Suprapubic skin (tissue), 4 donors: ENCODE measurements at places on chromosomes 11 and 22.

- no peak overlapping the region for H3K4me3 ChIP-seq
- H3K4me1 ChIP-seq: peaks cover 17% of the 10 kb centered on the region
- no peak overlapping the region for H3K27ac ChIP-seq
- H3K27me3 ChIP-seq: no peaks in the 10 kb centered on the region
- DNase-seq: no peak
Observed at GRCh38 chr11:44833877-44834452, 107.2 kb downstream of the TSPAN18 start.

DNA sequence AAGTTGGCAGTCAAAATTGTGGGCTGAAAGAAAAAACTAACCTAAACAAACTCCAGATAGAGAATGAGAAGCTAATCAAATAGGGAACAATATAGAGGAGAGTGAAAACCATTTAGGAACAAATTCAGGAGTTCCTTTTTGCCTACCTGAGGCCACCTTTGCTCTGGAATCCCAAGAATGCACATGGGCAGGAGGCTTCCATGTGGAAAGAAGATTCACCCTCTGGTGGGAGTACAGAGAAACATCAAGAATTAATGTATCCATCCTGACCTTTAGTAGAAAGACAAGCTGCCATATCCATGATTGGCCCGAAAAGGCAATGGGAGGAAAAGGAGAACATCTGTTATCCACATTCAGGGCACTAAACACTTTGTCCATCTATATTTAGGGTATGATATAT, 35.0 kb upstream of the MRGPRX1 start:
- DNase-seq: no peak
- no peaks in the 10 kb centered on the region for H3K36me3 ChIP-seq
- H3K4me3 ChIP-seq: no peak overlapping the region
- no peaks in the 10 kb centered on the region for H3K27me3 ChIP-seq
- H3K4me1 ChIP-seq: no peaks in the 10 kb centered on the region

- DNase-seq: no peak
- H3K36me3 ChIP-seq: no peaks in the 10 kb centered on the region
- H3K27ac ChIP-seq: no peak overlapping the region
- H3K4me3 ChIP-seq: no peak overlapping the region
- no peaks in the 10 kb centered on the region for H3K27me3 ChIP-seq
Observed at GRCh38 chr11:110311783-110312579, 15.6 kb upstream of the RDX start.

- no peaks in the 10 kb centered on the region for H3K27me3 ChIP-seq
- DNase-seq: no peak
- H3K36me3 ChIP-seq: no peaks in the 10 kb centered on the region
- no peak overlapping the region for H3K4me3 ChIP-seq
Observed at GRCh38 chr22:40684728-40685127, 5.4 kb downstream of the MCHR1 start.

- H3K4me3 ChIP-seq: no peak overlapping the region
- H3K27me3 ChIP-seq: peaks cover 17% of the 10 kb centered on the region
- no peak for DNase-seq
- H3K27ac ChIP-seq: no peak overlapping the region
- peaks cover 10% of the 10 kb centered on the region for H3K4me1 ChIP-seq
Observed at GRCh38 chr11:70525006-70525405, 126.7 kb downstream of the CTTN start.

- DNase-seq: no peak
- no peak within 1 kb of the TSS for H3K27ac ChIP-seq
- peaks cover 37% of the 10 kb centered on the region for H3K4me1 ChIP-seq
Observed at GRCh38 chr11:118152552-118153471, at the start of gene SCN4B. SCN4B (minus strand) TSS chr11:118152823; CDS start chr11:118152673, 150 bp downstream.

- H3K36me3 ChIP-seq: no peaks in the 10 kb centered on the region
- H3K4me1 ChIP-seq: no peaks in the 10 kb centered on the region
- H3K27ac ChIP-seq: no peak overlapping the region
- H3K4me3 ChIP-seq: no peak overlapping the region
- no peak for DNase-seq
Observed at GRCh38 chr11:120032766-120033390, 105.0 kb downstream of the TRIM29 start.

- peaks cover 5% of the 10 kb centered on the region for H3K4me1 ChIP-seq
- H3K27ac ChIP-seq: no peak overlapping the region
- no peak for DNase-seq
- no peak overlapping the region for H3K4me3 ChIP-seq
- H3K36me3 ChIP-seq: no peaks in the 10 kb centered on the region
Observed at GRCh38 chr11:26188554-26188953, 143.4 kb upstream of the ANO3 start.

DNA sequence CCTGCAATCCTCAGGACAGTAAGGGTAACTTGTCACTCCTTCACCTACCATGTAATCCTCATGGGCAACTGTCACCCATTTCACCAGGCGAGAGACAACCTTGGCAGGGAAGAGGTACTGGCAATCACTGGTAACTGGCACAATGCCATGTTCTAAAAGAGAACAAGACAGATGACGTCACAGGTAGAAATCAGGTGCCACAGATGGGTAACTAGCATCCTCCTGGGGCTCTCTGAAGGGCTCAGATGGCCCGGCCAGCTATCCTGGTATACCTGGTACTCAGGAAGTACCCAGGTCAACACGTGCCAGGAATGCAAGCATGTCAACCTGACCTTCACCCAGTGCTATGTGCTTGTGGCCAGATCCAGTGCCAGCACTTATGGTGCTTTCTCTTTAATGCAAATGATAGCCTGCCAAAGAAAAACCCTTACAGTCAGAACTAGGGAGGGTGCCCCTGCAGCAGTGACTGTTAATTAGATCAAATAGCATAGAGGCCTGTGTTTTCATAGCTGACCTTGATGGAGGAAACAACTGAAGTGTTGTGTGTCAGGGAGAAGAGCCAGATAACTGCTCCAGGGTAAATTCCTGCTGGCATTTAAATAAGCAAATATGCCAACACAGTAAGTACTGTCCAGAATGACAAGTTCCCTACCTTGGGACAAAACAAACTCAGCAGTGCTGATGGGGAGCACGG, 36.2 kb downstream of the THOC5 start:
- no peak overlapping the region for H3K4me3 ChIP-seq
- H3K4me1 ChIP-seq: no peaks in the 10 kb centered on the region
- no peak for DNase-seq
- peaks cover 92% of the 10 kb centered on the region for H3K36me3 ChIP-seq
- no peak overlapping the region for H3K27ac ChIP-seq

DNA sequence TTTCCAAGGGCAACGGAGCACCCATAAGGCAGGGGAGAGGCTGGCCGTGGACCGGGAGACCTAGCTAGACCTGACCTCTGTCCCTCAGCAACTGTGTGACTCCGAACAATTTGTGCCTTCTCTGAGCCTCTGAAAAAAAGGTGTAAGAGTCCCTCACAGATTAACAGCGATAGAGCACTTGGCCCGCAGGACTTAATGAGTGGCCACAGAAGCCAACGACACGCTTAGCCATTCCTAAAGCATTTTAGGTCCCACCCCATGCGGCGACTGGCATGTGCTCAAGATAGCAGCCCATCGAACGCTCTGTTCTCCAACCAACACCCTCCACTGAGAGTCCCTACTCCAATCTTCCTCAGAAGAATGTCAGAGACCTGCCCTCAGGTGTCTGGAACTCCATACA, 1.5 kb downstream of the SULT4A1 start:
- H3K4me3 ChIP-seq: no peak overlapping the region
- peaks cover 74% of the 10 kb centered on the region for H3K27me3 ChIP-seq
- no peak for DNase-seq
- no peaks in the 10 kb centered on the region for H3K36me3 ChIP-seq

DNA sequence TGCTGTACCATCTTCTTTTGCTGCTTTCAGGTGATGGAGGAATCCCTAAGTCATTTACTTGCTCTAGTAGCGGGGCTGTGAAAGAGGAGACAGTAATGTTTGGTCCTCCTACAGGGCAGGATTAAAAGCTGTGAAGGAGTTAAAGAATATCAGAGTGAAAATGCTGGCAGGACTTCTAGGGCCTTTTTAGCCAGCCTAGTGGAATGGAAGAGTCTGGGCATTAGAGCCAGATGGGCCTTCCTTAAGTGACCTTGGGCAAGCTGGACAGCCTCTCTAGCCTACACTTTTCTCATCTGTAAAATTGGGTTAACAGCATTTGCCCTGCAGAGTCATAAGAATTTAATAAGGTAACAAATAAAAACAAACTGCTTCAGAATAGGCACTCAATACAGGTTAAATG, 114.7 kb downstream of the RBFOX2 start:
- H3K36me3 ChIP-seq: no peaks in the 10 kb centered on the region
- H3K27me3 ChIP-seq: no peaks in the 10 kb centered on the region
- H3K4me3 ChIP-seq: peak overlapping the region; percentile 49
- peak overlapping the region; percentile 92 for H3K27ac ChIP-seq
- no peak for DNase-seq
- peaks cover 66% of the 10 kb centered on the region for H3K4me1 ChIP-seq

- no peaks in the 10 kb centered on the region for H3K4me1 ChIP-seq
- H3K27me3 ChIP-seq: no peaks in the 10 kb centered on the region
- DNase-seq: no peak
- no peaks in the 10 kb centered on the region for H3K36me3 ChIP-seq
- H3K27ac ChIP-seq: no peak overlapping the region
- no peak overlapping the region for H3K4me3 ChIP-seq
Observed at GRCh38 chr11:83881428-83881827, 595.3 kb upstream of the CCDC90B start.

DNA sequence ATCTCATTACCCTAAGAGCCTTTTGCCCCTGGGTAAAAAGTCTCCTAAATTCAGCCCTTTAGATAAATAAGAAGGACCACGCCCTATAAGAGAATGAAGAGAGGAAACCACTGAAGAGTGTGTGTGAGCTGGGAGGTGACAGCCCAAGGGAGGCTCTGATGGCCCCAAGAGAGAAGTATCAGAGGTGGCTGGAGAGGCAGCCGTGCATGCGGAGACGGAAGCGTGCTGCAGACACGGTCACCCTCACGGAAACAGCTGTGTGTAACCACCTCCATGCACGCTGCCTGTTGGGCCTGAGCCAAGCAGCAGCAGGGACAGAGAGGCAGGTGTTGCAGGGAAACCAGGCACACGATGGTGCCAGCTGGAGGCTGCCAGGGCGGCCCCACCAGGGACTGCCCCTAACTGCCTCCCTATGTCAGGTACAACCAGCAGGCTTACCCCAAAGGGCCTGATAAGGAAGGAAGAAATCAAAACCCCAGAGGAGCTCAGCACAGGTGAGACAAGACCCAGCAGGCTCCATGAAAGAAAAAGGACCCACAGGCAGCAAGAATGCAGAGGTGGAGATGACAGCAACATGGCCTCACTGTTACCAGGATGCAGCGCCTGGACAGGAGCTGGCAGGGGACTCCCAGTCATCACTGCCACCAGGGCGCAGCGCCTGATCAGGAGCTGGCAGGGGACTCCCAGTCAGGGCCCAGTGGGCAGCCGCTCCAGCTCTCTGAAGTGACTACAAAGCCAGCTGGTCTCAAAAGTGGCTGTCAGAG, 7.8 kb downstream of the LARGE2 start:
- H3K4me3 ChIP-seq: no peak overlapping the region
- DNase-seq: peak; percentile 68
- H3K27me3 ChIP-seq: no peaks in the 10 kb centered on the region
- H3K36me3 ChIP-seq: peaks cover 19% of the 10 kb centered on the region

DNA sequence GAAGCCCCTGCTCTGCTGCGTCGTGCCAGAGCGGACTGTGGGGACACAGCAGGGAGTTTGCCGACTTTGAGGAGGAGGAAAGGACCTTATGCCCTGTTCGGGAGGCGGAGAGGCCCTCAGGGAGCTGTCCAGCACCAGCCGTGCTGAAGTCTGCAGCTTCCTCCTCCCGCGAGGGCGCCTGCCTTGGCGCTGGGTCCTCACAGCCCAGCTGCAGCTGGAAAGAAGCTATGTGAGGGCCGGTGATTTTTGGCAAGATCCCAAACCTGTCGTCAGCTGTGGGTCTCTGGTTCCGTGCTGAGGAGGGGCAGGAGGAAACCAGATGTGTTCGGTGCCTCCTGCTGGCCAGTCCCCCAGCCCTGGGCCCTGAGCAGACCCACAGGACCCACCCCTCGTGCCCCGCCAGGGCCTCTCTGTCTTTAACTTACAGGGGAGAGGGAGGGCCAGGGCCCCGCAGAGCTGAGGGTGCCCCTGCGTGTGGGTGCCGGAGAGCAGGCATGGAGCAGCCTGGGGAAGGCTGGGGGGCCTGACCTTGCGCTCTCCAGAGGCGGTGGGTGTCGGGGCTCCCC, 12.0 kb downstream of the BRSK2 start:
- H3K27me3 ChIP-seq: peaks cover 76% of the 10 kb centered on the region
- no peaks in the 10 kb centered on the region for H3K36me3 ChIP-seq
- H3K4me1 ChIP-seq: no peaks in the 10 kb centered on the region
- H3K27ac ChIP-seq: no peak overlapping the region
- no peak for DNase-seq

DNA sequence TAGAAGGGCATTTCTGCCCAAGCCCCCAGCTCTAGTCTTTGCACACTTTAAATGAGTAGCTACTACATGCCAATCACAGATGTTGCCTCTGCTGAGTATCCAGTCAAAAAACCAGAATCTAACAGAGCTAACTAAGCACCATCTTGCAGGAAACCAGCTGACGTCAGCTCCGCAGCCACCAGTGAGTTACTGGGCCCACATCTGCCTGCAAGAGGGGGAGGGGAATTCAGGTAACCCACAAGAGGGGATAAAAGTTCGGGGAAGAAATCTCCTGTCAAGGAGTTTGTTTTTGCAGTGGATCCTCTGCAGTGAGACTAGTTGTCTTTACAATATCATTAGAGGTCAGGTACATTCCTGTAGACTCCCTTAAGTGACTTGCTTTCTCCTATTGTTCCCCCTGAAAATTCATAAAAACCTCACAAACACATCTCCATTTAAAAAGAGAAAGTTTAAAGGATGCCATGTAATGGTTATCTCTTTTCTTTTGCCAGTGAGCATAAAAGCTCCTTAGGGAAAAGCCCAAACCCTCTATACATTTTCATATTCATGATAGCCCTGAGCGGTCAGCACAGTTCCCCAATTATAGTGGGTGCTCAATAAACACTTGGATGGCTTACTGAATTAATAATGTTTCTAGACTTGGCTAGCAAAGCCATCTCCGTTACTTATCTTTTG, 9.3 kb downstream of the CD44 start:
- no peak overlapping the region for H3K27ac ChIP-seq
- H3K4me3 ChIP-seq: no peak overlapping the region
- H3K27me3 ChIP-seq: no peaks in the 10 kb centered on the region
- DNase-seq: no peak
- H3K36me3 ChIP-seq: no peaks in the 10 kb centered on the region
- H3K4me1 ChIP-seq: peaks cover 92% of the 10 kb centered on the region

DNA sequence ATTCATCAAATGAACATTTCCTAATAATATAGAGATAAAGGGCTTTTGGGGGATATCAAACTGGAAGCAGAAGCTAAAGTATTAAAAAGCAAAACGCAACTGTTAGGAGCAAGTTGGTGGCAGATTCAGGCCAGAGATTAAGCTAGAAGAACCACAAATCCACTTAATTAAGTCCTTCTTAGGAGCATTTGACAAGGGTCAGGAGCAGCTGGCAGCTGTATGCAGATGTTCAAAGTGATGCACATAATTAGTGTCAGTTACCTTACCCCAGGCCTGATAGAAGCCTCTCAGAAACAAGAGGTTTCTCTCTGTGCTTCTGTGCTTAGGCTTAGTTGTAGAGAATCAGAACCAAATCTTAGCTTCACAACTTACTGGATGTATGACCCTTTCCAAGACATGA, 546.5 kb upstream of the ANO5 start:
- H3K27me3 ChIP-seq: no peaks in the 10 kb centered on the region
- no peak for DNase-seq
- H3K4me3 ChIP-seq: no peak overlapping the region
- no peaks in the 10 kb centered on the region for H3K36me3 ChIP-seq
